Spleen (tissue), 13 donors: ENCODE measurements at places on chromosomes 3 and 15. TPM values are rescaled to one million over a fixed set of nuclear protein-coding genes. Genes with fewer than 3 reads are reported as not detected.

CLEC3B gene
- 303 TPM for total RNA-seq

CLPX gene
- total RNA-seq = 52.9 TPM

ACVR2B gene
- total RNA-seq = 4.1 TPM

PEX5L gene
- not detected for total RNA-seq

GRCh38 chr15:58701376-58701775 lies 48.1 kb downstream of the ADAM10 start:
- DNase-seq = no peak

DNA sequence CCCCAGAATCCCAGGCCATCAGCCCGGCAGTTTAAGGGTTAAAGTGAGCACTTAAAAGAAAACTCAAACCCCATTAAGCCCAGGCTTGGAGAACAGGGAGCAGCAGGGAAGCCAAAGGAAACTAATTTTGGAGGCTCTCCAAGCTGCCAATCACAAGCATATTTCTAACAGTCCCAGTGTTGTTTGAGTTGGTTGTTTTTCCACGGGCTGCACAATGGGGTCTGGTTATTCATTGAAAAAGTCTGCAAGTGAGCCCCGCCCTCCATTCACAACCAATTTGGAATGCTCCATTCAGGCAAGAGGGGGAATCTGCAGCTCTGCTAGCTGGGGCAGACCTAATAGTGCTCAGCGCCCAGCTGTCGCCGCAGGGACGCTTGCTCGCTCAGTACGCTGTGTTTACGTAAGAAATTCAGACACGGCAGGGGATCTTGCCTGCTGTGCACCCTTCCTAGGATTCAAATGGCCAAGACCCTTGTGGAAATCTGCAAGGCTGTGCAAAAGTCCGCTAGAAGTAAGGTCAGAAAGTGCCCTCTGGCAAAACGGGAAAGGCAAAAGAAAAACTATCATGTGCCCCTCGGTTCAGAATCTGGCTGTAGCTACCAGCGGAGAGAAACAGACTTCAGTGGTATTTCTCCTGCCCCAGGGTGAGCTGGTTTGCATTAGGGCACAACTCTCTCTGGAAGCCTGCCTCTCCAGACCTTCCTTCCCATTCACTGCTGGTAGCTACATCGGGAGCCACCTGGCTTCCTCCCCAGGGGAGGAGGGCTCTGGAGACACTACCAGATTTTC lies 11.0 kb downstream of the ETV5 start:
- DNase-seq = no peak

- DNase-seq = no peak
Observed at GRCh38 chr3:32321095-32321790, 70.4 kb upstream of the CMTM7 start.

DNA sequence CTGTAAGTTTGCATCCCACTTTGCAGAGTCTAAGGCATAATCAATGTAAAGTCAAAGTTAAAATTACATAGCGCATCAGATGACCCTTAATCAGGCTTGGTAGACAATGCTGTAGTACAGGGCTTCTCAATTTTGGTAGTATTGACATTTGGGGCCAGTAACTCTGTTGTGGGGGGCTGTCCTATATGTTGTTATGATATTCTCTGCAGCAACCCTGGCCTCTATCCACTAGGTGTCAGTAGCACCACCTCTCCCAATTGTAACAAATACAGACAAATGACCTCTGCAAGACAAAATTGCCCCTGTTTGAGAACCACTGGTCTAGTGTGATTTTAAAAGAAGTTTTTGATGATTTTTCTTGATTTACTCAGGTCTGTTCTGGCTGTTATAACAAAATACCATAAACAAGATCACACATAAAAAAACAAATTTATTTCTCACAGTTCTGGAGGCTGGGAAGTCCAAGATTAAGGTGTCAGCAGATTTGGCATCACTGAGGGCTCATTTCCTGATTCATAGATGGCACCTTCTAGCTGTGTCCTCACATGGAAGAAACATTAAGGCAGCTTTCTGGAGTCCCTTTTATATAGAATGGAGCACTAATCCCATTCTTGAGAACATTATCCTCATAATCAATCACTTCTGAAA lies 37.6 kb upstream of the SLC9A9 start:
- DNase-seq = no peak

GRCh38 chr3:7484636-7485035 lies 623.7 kb downstream of the GRM7 start:
- no peak for DNase-seq

DNA sequence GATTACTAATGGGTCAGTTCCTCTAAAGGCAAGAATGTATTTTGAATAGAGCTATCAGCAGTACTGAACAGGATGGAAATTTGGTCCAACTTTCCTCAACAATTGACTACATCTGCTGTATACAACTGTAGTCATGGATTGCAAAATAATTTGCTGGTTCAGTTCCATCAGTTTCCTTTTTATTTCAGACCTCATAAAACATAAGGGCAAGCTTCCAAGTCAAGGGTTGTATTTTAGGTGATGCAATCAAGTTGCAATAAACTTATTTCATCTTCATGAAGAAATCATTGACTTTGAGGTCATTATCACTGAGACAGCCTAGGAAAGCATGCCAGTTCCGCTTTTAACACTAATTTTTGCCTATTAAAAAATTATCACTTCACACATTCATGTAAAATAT lies 90.4 kb upstream of the TSEN2 start:
- no peak for DNase-seq

- DNase-seq = peak; percentile 94
Observed at GRCh38 chr3:9397906-9398699, 688 bp downstream of the SETD5 start.

- DNase-seq = no peak
Observed at GRCh38 chr3:26068890-26069289, 279.0 kb downstream of the OXSM start.

DNA sequence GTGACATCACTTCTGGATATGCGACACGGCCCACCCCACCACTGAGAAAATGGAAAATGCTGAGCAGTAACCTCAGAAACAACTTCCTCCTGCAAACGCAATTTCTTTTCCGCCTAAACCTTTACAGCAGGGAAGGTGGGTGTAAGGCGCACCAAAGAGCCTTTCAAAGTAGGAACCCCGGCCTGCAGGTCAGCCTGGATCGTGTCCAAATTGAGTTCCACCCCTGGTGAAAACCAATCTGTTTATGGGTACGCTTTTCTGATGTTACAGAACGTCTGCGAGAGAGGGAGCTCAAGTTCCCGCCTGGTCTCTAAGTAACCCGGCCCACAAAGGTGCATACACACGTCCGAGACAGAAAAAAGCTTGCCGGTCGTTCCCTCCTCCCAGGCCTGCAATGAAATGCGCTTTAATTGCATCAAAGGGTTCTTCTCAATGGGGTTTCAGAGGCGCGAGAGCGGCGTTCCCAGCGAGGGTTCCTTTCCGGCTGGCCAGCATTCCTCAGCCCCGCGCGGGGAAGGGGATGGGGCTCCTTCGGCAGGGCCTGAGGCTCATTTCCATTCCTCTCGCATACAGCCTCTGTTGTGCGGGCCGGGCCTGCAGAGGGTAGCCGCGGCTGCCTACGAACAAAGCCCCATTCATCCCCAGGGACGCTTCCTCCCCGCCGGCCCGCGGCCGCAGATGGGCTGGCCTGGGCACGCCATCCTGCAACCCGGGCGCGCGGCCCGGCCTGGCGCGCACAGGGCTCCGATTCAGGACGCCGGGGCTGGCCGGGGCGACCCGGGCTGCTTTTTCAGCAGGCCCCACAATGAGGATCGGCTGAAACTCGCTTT lies 138.1 kb downstream of the TMCO5A start:
- DNase-seq = peak; percentile 85
